OCI-LY7 (cell line): ENCODE measurements at places on chromosomes 13 and 19.

GRCh38 chr13:104085611-104086010, 1019.4 kb upstream of the SLC10A2 start:
- no peak for DNase-seq

DNA sequence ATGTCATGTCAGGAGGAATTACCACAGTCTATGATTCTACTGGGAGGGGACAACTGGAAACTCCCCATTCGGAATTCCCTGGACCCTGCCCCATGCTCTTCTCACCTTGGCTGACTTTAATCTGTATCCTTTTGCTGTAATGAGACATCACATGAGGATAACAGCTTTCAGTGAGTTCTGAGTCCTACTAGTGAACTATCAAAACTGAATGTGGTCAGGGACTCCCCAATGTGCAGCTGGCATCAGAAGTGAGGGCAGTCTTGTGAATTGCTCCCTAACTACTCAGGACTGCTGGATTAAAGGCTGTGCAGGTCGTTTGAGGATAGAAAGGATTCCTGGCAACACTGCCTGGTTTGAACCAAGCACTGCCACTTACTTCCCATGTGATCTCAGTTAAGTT, 15.2 kb downstream of the SIGLEC7 start:
- DNase-seq = no peak

DNA sequence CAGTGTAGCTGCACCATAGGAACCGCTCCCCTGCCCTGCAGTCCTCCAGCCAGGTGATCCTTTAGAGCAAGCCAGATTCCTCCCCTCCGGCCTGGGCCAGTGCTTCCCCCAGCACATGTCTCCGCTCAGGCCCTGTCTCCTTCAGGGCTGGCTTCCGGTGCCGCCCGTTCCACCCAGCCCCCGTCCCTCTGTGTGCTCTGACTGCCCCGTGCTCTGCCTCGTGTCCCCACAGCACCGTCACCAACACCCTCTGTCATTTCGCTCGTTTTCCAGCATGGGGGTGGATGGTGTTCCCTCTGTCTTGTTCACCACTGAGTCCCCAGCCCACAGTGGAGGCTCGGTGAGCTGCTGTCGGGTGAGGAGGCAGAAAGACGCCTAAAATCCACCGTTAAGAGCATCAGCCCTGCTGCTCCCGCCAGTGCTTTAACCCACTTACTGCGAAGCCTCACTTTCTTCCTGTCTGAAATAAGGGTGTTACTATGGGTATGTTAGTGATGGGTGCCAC, 54.5 kb downstream of the TSSK6 start:
- DNase-seq = peak; percentile 31

GRCh38 chr19:1746401-1747284, 6.7 kb upstream of the ONECUT3 start:
- no peak for DNase-seq

DNA sequence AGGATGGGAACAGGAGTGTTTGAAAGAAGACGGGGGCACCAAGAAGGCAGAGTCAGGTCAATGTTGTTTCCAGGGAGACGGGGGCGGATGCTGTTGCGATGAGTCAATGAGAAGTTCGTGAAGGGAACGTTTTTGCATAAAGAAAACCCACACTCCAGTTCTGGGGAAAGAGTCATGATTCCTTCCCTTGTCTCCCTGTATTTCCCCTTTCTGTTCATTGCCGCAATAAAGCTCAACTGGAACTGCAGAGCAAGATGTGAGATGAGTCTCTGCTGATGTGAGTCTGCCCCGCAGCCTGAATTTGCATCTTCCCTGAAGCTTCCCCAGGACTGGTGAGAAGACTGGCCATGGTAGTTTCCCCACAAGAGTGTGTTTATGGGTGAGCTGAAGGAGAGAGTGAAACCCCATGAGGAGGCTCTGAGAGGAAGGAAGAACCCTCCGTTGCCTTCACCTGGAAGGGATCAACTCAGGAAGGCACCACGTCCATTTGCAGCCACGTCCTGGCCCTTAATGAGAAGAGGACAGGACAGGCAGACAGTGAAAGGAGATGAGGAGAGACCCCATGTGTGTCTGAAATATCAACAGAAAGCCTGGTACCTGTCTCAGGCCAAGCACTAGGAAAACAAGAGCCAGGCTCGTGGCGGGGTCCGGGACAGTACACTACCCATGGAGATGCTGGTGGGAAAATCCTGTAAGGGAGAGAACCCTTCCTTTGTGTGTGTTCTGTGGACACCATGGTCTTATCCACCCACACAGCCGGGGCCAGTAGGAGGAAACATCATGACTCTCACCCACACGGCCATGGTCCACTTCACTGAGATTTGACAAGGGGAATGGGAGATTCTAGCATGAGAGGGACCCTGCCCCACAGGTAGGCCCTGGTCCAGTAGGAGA, 13.7 kb downstream of the LILRA1 start:
- no peak for DNase-seq

GRCh38 chr13:110518571-110518970, 43.0 kb downstream of the RAB20 start:
- DNase-seq = no peak

- DNase-seq = no peak
Observed at GRCh38 chr13:67557642-67558241, 327.6 kb upstream of the PCDH9 start.

GRCh38 chr13:109735436-109735966, 50.9 kb downstream of the IRS2 start:
- DNase-seq = no peak

DNA sequence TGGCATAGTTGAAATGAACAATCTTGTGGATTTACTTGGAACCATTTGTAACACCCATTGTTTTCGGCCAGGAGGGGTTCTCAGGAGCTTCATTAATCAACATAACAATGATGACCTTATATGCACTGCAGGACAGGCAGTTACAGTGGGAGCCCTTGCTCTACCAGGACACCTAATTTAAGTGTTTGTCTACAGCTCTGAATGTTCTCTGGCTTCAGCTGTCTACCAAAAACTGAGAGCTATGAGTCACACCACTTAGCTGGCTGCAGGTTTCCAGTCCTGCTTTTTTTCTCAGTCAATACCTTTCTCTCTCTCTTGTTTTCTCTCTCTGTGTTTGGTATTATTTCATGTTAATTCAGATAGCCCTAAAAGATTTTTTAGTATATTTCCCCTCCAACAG, 105.4 kb upstream of the MBNL2 start:
- DNase-seq = no peak

DNA sequence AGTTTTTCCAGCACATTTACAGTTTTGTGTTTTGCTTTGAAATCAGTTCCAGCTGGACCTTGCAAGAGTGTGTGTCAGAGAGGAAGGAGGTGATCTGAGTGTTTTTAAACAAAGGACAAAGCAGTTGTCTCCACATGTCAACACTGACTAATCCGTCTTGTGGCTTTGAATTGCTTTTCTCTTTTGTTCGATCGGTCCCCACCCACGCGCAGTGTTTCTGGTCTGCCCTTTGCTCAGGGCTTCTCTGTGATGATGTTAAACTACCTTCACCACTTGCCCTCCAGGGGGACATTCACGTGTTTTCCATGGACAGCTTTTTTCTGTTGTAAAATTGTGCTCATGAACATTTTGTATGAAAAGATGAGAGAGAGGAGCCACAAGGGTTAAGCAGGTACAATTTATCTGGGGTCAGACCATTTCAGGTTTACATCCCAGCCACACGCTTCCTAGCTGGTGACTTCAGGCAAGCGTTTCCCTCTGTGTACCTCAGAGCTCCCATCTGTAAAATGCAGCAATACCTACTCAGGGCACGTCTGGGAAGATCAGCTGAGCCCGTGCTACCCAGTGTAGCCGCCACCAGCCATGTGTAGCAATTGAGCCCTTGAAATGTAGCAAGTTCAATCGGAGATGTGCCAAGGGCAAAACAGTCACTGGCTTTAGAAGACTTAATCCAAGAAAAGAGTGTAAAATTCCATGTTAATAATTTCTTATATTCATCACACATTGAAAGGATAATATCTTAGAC, 13.5 kb upstream of the PLA2G4C start:
- DNase-seq = no peak

DNA sequence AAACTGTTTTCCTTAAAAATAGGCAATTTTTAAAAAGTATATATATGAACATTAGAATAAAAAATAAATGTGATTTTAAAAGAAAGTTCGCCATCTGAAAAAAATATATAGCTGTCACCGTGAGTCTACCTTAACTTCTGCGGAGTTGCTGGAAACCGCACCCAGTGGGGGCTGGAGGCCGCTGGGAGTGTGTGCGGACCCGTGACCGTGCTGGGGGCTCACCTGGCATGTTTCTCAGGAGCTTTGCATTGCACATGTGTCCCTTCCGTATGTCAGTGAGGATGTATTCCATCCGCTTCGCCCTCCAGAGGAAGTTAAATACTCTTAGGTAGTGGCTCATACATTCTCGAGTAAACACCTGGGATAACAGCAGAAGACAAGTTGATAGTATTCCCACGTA, 71.7 kb downstream of the TUBGCP3 start:
- no peak for DNase-seq

DNA sequence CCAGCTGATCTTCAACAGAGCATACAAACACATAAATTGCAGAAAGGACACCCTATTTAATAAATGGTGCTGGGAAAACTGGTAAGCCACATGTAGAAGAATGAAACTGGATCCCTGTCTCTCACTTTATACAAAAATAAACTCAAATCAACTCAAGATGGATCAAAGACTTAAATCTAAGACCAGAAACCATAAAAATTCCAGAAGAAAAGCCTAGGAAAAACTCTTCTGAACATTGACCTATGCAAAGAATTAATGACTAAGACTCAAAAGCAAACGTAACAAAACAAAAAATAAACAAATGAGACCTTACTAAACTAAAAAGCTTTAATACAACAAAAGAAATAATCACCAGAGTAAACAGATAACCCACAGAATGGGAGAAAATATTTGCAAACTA, 74.5 kb upstream of the ABCC4 start:
- no peak for DNase-seq

- no peak for DNase-seq
Observed at GRCh38 chr13:39364947-39365468, 238.0 kb downstream of the LHFPL6 start.

- DNase-seq = no peak
Observed at GRCh38 chr19:45154064-45154827, 6.5 kb downstream of the NKPD1 start.

DNA sequence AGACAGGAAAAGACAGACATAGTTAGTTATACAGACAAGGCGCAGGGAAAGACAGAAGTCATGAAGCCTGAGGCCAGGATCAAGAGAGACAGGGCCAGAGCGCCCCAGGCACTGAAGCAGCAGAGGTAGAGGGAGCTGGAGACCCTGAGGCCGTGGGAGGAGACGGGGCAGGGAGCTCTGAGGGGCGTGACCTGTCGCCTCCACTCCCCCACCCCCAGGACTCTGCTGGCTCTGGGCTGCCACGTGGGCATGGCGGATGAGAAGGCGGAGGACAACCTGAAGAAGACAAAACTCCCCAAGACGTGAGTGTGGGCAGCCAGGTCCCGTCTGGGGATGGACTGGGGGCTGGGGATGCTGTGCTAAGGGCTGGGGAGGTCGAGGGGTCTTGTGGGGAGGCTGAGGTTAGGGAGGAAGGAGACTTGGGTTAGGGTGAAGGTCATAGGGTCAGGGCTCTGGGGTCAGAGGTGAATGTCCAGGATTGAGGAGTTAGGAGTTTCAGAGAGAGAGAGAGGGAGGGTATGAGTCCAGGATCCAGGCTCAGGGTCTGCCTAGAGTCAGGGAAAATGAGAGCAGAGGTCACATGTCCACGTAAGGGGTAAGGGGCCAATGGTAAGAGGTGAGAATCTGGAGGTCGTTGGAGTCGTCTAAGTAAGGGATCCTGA, 31.1 kb downstream of the RYR1 start:
- DNase-seq = no peak

DNA sequence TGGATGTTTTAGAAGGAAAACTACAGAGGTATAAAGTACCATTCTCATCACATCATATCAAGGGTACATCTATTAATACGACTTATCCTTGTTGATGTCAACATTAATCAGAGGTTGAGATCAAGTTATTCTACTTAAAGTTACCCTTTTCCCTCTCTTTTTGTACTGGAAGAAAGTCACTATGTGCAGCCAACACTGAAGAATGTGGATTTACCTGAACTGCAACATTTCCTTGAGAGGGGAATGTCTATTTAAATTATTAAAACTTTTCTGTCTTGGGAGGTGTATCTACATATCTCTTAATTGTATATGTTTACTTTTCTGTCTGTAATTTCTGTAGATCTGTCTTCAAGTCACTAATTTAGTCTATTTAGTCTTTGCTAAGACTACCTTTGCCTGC, 2.5 kb upstream of the FBXL3 start:
- no peak for DNase-seq

DNA sequence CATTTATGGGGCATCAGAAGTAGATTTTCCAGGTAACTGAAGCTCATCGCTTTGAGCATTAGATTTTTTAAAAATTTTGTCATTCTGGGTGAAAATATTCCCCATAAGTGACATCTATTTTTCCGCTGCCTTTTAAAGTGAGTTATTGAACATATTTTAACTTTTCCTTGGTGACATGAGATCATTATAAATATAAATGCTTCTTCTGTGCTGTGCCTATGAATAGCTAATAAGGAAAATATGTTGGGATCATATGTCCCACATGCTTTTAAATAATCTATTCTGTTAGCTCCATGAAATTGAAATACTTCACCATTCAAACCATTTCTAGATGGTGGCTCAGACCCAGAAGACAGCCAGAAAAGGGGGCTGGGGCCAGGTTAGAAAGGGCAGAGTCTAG, 14.1 kb downstream of the ATP7B start:
- no peak for DNase-seq

GRCh38 chr19:4983346-4984105, 14.6 kb downstream of the KDM4B start:
- no peak for DNase-seq

GRCh38 chr13:88507909-88508308, 836.7 kb downstream of the SLITRK5 start:
- no peak for DNase-seq

DNA sequence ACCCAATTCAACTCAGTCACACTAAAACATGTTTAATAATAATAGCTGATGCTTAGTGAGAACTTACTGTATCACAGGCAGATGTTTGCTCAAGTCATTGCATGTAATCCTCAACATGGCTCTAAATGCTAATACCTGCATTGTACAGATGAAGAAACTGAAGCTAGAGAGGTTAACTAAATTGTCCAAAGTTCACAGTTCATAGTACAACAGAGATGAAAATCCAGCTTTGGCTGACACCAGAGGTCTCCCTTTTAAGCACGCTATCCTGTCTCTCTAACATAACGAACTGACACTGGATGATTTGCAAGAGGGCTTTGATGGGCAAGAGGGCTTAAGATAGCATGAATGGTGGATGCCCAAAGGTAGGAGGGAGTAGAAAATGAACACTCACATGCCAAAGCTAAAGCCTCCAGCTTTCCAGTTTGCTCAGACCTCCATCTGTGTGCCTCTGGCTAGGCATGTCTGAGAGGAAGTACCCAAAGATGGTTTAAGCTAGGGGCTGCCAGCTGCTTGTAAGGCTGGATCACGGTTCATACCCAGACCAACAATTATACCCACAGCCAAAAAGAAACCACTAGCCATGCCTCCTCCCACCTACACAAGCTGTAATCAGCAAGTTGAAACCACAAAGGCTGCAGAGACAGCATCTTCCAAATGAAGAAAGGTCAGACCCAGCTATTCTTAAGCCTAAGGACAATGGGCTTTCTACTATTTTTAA, 196.9 kb upstream of the UBL3 start:
- no peak for DNase-seq

GRCh38 chr13:50355797-50356196, 340.6 kb downstream of the KCNRG start:
- no peak for DNase-seq
